ENCODE measurements at places on chromosomes 3 and 15.

DNA sequence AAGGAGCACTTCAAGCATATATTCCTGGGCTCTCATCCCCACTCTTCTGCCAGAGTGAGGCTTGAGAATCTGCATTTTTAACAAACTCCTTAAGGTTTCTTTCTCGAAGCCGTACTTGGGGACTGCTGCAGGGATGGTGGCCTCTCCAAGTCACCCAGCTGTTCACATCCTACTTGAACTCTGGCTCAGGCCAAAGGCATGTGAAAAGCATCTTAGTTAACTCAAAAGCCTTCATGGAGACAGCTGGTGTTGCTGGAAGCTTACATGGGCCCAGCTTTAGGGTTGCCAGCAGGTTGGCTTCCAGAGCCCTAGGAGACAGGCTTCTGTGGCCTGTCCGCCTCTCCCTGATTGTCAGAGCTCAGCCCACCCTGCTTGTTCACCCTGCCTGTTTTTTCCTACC lies 139.2 kb downstream of the THSD4 start:
- no peak for DNase-seq

- no peak for DNase-seq
These were observed 464.1 kb upstream of the RARB start for GRCh38 chr3:24963762-24964625.

DNA sequence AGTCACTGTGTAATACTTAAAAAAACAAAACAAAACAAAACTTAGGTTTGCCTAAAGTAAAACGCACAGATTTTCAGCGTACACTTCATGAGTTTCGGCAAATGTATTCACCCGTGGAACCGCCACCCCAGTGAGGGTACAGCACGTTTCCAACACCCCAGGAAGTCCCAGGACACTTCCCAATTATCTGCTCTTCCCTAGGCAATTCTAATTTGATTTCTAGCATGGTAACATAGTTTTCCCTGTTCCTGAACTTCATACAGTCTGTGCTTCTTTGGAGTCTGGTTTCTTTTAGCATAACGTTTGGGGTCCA lies 497 bp upstream of the CLASP2 start:
- DNase-seq, result no peak

GRCh38 chr3:54535619-54536018 lies 392.2 kb downstream of the LRTM1 start:
- no peak for DNase-seq

- no peak for DNase-seq
These were observed 15.2 kb upstream of the C3orf49 start for GRCh38 chr3:63803911-63804310.

DNA sequence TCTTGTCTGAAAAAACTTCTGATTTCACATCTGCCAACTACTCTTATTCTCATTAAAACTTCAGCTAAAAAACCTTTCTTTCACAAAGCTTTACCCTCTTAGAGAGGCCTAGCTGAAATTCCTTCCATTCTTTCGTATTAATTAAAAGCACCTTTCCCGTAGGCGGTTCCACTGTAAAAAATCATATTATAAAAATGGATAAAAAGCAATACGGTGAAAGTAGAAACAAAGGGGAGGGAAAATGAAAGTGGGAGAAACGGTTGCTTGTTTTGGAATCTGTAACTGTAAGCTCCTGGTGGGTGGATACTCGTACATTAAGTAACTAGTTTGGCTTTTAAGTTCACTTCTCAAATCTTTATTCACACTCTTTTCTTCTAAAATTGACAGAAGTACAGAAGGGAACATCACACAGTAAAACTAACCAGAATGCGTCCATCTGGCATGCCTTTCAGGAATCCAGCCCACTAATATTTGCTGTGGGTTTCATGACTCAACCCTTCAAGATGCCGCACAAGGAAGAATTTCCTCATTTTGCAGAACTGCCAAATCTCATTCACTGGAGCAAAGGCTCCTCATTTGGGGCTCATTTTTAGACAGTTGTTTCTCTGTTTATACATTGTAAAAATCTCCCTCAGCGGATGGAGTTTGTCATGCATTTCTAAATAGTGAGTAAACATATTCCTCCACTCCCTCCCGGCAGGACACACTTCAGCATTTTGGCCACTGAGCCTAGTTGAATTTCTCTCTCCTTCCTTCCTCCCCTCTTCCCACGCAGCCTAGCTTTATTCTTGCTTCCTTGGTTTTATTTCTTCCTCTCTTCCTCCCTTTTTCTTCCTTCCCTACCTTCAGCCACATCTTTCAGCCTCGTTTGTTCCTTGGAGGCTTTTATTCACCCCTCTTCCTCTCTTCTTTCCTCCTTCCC lies 419.5 kb upstream of the NAALADL2 start:
- no peak for DNase-seq

DNA sequence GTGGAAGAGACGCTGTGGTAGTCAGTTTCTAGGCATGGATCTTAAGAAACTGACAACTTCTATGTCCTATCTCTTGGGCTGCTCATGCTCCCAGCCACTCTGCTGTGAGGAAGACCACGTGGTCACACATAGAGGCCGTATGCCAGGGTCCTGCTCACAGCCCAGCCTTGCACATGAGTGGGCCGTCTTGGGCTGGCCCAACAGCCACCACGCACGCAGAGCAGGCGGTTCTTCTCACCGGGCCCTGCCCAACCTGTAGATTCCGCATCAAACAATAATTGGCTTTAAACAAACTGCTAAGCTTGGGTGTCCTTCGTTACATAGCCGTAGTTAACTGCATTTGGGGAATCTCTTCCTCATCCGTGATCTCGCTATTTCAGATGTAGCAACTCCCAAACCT lies 26.0 kb downstream of the SLC41A3 start:
- no peak for DNase-seq

DNA sequence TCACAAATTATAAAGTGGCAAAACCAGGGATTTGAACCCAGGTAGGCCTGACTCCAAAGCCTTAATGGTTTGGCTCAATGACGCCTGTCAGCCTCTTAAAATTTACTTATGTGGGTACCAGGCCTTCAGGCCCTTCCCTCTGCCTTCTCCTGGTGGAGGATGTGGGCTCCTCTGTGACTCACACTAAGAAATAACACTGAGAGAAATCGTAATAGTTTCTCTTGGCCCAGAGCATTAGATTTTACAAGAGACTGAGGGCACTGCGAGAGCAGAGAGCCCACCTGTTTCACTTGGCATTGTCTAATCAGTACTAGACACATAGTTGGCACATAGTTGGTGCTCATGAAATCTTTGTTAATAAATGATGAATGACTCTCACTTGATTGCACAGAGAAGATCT lies 505.2 kb downstream of the SHQ1 start:
- no peak for DNase-seq

DNA sequence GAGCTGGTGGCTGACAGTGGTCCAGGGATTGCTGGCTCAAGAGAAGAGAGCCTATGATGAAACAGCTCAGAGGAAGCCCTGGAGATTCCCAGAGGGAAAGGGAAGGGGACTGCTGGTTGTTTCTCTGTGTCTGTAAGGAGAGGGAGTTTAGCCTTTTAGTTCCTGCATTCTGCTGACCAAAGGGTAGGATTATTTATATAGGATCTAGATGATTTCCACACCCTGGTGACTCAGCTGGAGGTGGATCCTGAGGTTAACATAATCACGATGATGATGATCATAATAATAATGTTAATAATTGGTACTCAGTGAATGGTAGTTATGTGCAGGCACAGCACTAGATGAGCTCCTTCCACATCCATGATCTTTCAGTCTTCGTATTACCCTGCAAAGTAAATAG lies 144.9 kb downstream of the EPHB1 start:
- no peak for DNase-seq

GRCh38 chr3:196788528-196788927 lies 48.9 kb downstream of the PAK2 start:
- DNase-seq, result no peak
